Mammary epithelial cell (primary cell): ENCODE measurements at places on chromosomes 2 and 18.

- DNase-seq = no peak
Measured at GRCh38 chr2:26072925-26073768, 39.3 kb downstream of the RAB10 start.

GRCh38 chr18:48649231-48649630, 110.4 kb downstream of the CTIF start:
- no peak for DNase-seq

DNA sequence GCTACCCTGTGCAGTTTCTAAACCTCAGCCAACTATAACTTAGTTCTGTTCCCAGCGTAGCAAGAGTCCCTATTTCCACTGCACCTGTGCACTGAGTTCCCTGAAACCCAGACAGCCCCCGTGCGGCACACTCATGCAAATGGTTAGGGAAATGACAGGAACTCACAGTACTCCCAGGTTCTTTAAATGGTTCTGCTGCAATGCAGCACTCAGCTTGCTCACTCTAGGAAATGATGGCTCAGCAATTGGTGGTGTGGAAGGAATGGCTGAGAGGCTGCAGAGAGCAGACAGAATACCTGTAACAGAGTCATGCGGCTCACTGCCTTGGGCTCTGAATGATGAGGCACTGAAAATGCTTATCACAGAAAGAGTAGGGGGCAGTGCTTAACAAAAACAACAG, 143.0 kb downstream of the RAD51AP2 start:
- DNase-seq = peak; percentile 1

DNA sequence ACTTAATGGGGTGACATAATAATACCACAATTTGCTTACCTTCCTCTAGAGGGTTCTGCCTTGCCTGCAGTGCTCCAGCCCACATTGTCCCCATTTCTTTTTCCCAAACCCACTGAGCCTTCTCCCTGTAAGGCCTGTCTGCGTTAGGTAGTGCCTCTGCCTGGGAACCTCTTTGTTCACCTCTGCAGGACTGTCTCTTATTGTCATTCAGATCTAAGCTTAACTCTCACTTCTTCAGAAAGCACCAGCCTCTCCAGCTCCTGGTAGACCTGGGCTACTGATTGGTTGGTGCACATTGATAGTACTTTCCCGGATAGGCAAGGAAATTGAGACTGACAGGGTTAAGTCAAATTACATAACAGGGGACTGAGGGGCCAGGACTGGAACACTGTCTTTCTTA, 49.1 kb downstream of the CCDC85A start:
- no peak for DNase-seq

DNA sequence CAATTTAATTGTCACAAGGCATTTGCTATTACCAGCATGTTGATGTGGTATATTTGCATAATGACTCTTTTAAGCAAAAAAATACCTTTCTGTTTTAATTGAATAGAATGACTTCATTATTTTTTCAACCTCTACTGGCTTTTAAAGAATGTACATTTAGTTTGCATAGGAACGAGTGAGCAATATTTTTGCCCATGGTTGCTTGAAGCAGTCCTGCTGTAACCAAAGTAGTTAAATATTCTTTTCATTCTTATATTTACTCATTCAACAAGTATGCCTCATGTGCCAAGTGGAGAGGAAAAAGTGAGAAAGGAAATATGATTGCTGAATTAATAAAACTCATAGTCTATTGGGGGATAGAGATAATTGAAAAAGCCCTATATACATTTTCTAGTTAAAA, 184.7 kb downstream of the DSEL start:
- no peak for DNase-seq

GRCh38 chr2:86226636-86227520, 27.6 kb downstream of the MRPL35 start:
- no peak for DNase-seq

DNA sequence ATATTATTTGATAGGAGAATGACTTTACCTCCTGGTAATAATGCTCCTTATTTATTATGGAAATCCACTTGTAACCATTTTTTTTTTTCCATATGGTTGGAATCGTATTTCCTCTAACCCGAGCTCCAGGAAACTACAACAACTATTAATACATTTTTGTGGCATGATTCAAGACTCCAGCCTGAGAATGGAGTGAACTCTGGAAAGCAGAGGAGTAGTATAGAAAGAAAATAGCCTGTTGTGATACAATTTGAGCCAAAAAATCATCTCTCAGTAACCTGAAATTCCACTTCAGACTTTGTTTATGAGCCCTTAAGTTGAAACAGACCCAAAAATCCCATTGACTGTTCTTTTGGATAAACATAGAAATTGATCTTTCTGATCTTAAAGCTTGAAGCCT, 921.1 kb downstream of the SOCS6 start:
- no peak for DNase-seq

DNA sequence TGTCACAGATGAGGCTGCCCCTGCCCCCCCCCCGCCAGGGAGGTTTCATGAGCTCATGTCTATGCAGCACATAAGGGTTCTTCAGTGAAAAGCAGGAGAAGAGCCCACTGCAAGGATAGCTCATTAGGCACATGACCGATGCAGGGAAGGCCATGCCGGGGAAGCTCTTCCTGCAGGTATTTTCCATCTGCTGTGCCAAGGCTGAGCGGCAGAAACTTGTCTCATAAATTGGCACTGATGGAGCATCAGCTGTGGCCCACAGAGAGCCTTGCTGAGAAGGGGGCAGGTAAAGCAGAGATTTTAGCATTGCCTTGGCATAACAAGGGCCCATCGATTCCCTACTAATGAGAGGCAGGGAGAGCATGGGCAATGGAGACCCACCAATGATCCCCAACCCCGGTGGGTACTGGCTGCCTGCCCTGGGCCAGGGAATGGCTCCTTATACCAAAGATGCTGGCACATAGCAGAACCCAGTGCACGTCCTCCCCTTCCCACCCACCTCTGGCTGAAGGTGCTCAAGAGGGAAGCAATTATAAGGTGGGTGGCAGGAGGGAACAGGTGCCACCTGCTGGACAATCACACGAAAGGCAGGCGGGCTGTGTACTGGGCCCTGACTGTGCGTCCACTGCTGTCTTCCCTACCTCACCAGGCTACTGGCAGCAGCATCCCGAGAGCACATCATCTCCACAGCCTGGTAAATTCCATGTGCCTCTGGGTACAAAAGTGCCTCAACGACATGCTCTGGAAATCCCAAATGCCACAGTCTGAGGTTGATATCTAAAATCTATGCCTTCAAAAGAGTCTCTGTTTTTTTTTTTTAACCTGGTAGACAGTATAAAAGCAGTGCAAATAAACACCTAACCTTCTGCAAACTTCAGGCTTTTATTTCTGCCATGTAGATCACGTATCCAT, 41.4 kb downstream of the STEAP3 start:
- peak; percentile 53 for DNase-seq

- peak; percentile 55 for DNase-seq
Measured at GRCh38 chr2:179332903-179333302, 68.3 kb upstream of the SESTD1 start.

- DNase-seq = no peak
Measured at GRCh38 chr2:149814049-149814448, 226.5 kb upstream of the MMADHC start.

GRCh38 chr2:54636415-54637139, 86.9 kb upstream of the EML6 start:
- DNase-seq = no peak

GRCh38 chr2:64067326-64067725, 48.1 kb upstream of the VPS54 start:
- no peak for DNase-seq
